Stimulated activated CD8-positive, alpha-beta memory T cell treated with anti-CD3 and anti-CD28 coated beads, Interleukin-7, amount 100 ng/mL, for 1 hour (primary cell): ENCODE measurements at places on chromosomes 1 and 21.

- no peak for DNase-seq
These were observed 6.8 kb upstream of the TRABD2B start for GRCh38 chr1:48003741-48004531.

DNA sequence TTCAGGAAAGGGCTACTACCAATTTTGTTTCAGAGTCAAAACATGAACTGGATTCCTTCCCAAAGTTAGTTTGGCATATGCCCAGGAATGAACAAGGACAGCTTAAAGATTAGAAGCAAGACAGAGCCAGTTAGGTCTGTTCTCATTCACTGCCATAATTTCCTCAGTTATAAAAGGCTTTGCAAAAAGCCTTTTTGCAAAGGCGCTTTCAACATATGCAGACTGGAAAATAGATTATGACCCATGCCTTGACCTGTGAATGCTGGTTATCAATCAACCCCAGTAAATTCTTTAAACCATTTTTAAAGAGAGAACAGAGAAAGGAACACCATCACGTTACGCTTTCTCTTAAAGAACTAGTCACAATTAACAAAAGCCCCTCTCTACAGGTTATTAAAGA, 1.7 kb upstream of the FRRS1 start:
- DNase-seq: no peak

DNA sequence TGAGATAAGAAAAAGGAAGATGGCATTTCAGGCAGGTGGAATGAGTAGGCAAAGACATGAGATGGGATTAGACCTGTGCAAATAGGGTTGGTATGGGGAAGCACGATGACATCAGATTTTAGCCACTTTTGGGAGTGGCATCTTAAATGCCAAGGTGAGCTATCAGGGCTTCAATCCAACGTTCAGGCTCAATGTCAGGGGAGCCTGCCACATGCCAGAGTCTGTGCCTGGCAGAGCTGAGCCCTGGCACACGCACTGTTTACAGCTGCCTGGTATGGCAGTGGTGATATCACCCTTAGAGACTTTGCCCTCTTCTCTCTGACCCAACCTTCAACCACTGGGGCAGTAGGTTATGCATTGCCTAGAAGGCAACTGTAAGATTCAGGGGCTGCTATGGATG, 1.1 kb upstream of the GUCA2B start:
- no peak for DNase-seq

GRCh38 chr1:61892977-61893376, 150.7 kb downstream of the PATJ start:
- DNase-seq: no peak

- DNase-seq: no peak
These were observed 34.4 kb downstream of the NID1 start for GRCh38 chr1:236030534-236030933.

GRCh38 chr1:209486861-209487593, 96.5 kb upstream of the CAMK1G start:
- no peak for DNase-seq

GRCh38 chr1:188517139-188517538, 1688.4 kb downstream of the PLA2G4A start:
- DNase-seq: no peak

GRCh38 chr1:36909946-36910725, 124.2 kb downstream of the GRIK3 start:
- DNase-seq: no peak

DNA sequence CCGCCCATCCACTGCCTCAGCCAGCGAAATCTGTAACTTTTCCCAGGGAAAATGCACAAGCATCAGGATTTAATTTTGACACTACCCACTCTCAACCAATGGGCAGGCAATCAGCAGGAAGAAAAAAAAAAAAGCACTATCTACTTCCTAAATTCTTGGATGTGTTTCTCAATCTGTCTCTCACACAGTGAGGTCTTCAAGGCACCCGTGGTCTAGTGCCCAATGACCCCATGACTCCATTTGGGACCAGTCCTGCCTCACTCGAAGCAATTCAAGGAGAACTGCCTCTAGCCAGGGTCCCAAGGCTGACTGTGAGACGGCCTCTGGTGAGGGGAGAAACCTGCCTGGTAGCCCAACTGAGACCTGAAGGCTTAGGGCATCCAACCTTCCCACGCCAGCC, 35.9 kb downstream of the CSF1 start:
- DNase-seq: no peak

DNA sequence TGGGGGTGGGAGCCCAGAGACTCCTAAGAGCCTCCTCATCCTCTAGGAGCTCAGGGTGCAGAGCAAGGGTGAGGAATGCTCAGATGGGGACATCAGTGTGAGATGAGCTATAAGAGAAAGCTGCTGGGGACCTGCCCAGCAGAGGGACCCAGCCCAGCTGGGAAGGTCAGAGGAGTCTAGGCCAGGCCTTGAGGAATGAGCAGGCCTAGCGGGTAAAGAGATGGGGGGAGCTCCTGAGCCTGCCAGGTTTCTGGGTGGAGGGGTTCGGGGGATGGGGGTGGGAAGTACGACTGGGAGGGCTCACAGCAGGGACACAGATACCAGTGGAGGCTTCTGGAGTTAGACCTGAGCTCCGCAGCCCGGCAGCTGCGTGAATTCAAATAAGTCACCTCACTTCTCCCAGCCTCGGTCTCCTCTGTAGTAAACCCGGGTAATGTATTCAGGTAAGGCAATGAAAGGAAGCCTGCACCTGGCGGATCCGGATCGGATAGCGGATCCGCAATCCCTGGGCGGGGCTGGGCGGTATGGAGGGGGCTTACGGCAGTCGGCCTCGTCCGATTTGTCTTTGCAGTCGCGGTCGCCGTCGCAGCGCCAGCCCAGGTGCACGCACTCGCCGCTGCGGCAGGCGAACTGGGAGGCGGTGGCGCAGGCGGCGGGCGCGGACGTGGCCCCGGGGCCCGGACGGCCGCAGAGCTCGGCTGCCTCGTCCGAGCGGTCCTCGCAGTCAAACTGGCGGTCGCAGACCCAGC, 38.0 kb upstream of the MAGOH start:
- DNase-seq: no peak

DNA sequence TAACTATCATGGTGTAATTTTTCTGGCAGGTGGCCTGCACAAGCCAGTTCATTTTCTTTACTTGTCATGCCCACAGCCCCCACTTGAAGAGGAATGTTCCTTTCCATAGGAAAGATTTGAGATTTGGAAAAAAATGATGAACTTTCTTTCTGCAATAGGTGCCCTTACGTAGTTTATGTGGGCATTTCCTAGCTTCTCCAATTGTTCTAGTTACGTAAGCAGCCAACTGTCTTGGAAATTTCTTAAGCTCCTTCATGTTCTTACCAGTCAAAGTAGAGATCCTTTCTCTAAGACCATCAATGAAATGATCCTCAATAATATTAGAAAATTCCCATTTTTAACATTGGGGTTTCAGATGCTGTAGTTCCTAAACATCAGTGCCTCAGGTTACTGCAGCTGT, 109.5 kb upstream of the F3 start:
- no peak for DNase-seq

- DNase-seq: no peak
These were observed 6.6 kb upstream of the SIM2 start for GRCh38 chr21:36692114-36692834.

DNA sequence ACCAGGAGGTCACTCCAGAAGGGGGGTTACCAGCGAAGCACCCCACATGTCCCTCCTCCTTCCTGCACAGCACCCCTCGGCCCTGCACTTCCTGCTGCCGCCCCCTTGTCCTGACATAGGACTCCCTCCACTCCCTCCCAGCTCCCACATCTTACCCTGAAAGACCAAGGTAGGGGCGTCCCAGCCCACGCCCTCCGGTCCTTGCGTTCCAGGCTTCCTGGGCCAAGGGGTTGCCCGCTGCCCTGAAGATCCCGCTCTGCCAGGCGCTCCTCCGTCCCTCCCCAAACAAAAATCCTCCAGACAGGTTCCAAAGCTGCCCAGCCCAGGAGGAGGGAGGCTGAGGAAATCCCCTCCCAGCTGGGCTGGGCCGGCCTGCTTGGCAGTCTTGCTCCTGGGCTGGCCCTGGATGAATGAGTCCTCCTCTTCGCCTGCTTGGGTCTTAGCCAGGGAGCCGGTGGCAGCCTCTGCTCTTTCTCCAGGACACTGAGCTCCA, at the start of gene RHBDL2:
Gene RHBDL2, minus strand, starts transcription at position 304 of the 493 bp plus-strand sequence. CDS start 22,618 bp downstream, outside the sequence.
- no peak for DNase-seq

- no peak for DNase-seq
These were observed 54.0 kb downstream of the ZNHIT6 start for GRCh38 chr1:85654066-85654782.

GRCh38 chr1:201480231-201481003, 11.4 kb upstream of the PHLDA3 start:
- DNase-seq: peak; percentile 27

- DNase-seq: no peak
These were observed 260.7 kb downstream of the CHRM3 start for GRCh38 chr1:239647045-239647444.

DNA sequence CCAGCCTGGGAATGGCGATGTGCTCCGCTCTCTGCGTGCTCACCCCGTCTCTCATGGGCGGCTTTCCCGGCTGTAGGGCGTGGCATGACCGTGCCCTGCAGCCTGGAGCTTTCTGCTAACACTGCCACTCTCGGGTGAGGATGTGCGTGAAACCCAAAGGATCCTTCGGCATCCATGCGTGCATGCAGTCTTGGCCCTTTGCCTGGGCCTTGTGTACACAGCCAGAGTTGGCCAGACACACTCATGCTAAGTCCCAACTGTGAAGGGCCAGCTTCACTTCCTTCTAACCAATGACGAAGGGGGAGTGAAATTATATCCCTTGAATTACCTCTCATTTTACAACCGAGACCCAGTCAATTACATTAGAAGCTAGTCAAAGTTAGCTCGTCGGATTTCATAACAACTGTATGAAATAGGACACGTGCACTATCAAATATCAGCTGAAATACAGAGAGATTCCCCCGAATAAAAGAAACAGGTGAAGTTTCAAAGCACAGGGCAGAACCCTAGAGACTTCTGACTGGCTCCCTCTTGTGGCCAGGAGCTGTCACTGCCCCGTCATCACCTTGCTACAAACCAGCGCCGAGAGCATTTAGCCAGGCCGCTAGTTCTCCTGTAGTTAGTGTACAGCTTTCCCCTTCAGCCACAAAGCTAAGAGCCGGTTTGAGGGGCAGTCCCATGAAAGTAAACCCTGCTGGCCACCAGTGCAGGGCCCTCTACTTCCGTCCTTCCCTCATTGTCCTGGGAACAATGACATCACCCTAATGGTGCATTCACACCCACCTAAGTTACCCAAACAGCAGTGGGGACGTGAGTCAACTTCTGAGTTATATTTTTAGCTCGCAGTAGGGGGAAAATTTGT, 63.4 kb upstream of the COA6 start:
- peak; percentile 18 for DNase-seq

DNA sequence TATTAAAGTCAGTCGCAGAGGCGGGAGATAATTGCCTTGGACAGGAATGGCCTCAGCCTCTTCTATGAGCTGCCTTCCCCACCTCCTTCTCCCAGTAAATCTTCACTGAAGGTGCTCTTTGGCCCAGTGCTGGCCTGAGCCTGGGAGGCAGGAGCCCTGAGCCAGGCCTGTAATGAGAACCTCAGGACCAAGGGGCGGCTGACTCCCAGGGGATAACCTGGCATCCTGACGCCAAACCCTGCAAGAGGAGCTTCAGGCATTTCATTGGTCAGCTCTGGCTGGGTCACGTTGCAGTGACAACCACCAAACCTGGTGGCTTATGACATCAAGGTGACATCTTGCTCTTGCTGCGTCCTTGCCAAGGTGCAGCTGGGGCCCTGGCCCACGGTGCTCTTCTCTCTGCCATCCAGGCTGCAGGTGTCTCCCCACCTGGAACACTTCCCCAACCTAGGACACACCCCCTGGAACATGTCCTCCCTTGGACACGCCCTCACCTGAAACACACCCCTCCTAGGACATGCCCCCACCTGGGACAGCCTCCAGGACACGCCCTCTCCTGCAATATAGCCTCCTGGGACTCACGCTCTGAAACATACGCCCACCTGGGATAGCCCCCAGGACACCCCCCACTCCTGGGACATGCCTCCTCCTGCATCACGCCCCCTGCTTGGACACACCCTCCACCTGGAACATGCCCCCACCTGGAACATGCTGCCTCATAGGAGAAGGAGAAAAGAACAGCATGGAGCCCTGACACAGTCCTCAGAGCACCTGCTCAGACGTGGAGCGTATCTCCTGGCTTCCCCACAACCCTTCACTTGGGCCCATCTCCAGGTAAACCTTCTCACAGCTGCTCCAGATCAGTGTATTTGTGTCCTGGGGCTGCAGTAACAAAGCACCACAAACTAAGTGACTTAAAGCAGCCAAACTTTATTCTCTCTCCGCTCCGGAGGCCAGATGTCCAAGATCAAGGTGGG, 333.6 kb downstream of the NPHP4 start:
- no peak for DNase-seq

- DNase-seq: no peak
These were observed 30.4 kb downstream of the SLC19A1 start for GRCh38 chr21:45511661-45512431.

- DNase-seq: no peak
These were observed 552.4 kb upstream of the DAB1 start for GRCh38 chr1:57976216-57976615.

DNA sequence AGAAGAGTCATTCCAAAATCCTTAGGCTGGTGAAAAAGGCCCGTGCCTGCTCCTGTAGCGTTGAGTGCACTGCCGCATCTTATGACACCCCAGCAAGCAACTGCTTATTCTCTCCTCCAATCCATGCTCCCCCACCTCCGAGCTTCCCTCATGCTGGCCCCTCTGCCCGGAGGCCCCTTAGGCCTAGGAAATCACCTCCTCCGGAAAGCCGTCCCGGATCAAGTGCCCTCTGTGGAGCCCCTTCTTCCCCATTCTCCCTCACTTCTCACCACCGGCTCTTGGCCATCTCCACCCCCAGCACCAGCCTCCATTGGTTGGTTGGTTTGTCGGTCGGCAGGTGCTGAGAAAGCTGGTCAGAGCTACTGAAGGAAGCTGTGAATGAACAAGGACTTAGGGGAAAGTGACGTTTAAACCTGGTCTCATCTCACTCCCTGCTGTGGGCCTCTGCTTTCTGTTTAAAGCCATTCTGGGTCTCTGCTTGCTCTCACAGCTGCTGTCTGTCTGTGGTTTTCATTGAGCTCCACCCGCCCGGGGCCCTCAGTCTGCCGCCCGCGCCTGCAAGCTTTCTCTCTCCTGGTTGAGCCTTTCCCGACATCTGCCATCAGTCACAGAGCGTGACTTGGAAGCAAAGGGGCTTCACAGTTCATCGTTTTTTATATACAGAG, 122.2 kb downstream of the KCNN3 start:
- no peak for DNase-seq

- no peak for DNase-seq
These were observed 886.7 kb downstream of the PLA2G4A start for GRCh38 chr1:187715483-187715882.

DNA sequence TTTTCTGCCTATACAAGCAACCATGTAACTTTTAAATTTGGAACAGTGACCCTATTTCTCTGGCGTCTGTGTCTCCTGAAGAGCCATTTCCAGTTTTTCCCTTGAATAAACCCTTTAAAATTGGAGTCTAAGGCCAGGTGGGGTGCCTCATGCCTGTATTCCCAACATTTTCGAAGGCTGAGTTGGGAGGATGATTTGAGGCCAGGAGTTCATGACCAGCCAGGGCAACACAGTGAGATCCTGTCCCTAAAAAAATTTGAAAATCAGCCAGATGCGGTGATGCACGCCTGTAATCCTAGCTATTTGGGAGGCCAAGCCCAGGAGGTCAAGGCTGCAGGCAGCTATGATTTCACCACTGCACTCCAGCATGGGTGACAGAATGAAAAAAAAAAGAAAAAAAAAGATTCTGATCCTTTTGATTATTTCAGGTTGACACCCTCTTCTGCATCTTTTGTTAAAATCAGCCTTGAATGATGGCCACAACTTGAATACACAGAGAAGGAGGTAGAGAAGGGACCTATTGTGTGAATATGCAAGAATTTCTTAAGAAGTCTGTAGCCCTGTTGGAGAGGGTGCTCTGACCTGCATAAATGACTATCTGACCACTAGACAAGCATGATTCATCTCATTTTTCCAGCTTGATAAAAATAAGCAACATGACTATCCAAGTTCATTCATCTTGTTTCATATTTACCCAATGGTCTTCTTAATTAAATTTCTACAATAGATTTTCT, 40.2 kb upstream of the PARP1 start:
- no peak for DNase-seq
